ENCODE measurements at places on chromosomes 5 and 9.
A peak's percentile ranks its signal among the peaks of the same experiment; 100 is the strongest.

DNA sequence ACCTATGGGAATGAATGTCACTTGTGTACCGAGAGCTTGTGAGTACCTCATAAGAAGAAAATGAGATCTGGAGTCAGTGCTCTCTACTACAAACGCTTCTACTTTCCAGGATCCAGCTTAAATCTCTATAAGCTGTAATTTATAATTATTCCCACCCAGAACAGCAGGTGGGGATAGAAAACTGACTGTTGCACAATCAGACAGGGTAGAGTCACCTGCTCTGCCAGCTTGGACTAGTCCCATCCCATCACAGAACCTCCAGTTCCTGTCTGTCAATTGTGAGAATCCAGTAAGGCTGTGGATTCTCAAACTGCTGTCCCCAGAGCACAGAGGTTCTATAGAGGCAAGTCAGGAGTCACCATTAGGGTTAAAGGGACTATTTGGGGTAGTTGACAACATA, 2.0 kb downstream of the SPINK7 start:
- DNase-seq: no peak

GRCh38 chr5:53027913-53028312, 38.8 kb downstream of the ITGA2 start:
- no peak for DNase-seq

DNA sequence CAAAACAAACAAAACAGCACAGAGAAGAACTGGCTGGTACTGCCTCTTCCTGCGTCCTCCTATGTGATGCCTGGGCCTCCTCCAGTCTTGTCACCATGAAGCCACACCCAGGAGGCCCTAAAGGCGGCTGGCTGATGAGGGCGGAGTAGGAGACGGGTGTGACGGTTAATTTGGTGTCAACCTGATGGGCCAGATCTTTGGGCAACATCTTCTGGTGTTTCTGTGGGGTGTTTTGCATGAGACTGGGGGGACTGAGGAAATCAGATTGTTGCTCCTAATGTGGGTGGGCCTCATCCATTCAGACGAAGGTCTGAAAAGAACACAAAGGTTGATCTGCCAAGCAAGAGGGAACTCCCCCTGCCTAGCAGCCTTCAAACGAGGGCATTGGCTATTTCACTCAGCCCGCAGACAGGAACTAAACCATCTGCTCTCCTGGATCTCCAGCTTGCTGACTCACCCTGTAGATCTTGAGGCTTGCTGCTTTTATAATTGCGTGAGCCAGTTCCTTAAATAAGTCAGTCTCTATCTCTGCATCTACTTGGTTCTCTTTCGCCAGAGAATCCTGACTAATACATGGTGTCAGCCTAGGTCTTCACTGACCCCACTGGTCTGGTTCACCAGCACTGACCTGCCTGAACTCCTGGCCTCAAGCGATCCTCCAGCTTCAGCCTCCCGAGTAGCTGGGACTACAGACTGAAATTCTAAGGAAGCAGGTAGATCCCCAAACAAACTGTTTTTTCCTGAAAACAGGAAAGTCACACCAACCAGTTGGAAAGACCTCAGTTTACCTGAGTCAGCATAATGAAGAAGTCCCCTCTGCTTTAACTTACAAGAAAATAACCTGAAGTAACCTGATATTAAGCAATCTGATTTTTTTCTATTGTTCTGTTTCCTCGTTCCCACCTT, 12.8 kb upstream of the ZFP62 start:
- DNase-seq: peak; percentile 12

DNA sequence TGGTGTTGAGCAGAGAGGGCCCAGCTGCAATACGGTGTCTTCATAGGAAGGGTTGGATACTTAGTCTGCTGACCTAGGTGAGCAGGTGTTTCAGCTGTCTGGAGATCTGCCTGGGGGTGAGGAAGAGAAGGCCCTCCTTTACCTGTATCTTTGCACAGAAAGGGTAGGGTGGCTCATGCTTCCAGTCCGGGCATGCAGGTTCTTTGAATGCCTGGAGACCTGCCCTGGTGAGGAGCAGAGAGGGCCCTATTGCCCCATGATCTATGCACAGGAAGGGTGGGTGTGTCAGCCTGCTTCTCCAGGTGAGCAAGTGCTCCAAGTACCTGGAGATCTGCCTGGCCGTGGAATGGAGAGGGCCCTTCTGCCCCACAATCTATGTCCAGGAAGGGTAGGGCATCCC, 63.0 kb downstream of the FER start:
- no peak for DNase-seq

- no peak for DNase-seq
These were observed 939 bp downstream of the GOLGA1 start for GRCh38 chr9:124939944-124940343.

- no peak for DNase-seq
These were observed 96.2 kb downstream of the TSSK1B start for GRCh38 chr5:113338628-113339027.

GRCh38 chr5:1187234-1187949, 14.0 kb upstream of the SLC6A19 start:
- DNase-seq: no peak

DNA sequence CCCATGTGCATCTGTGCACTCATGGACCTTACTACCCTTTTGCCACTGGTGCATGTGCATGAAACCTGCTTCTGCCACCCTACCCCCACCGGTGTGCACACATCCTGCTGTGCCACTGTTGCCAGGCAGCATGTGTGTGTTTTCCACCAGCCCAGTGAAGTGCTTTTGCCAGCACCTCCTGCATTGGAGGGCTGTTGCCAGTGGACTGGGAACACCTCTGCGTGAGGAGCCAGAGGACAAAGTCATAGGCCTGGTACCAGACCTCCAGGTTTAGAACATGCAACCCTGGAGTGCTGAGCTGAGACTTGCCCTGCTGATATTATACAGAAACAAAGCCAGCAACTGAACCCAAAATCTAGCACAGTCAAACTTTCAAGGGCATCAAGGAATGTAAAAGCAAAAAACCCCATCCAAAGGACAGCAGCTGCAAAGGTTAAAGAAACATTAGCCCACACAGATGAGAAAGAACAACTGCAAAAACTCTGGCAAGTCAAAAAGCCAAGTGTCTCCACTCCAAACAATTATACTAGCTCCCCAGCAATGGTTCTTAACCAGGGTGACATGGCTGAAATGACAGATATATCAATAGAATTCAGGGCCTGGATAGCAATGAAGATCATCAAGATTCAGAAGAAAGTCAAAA, 70.6 kb upstream of the PTPN3 start:
- DNase-seq: no peak

- DNase-seq: no peak
These were observed 736 bp upstream of the NKD2 start for GRCh38 chr5:1007681-1008450.

- no peak for DNase-seq
These were observed 186.8 kb downstream of the TTLL11 start for GRCh38 chr9:121906074-121906870.

- DNase-seq: no peak
These were observed 47.7 kb downstream of the EHMT1 start for GRCh38 chr9:137666513-137666822.

GRCh38 chr5:54722846-54723433, 205.4 kb downstream of the SNX18 start:
- no peak for DNase-seq

- no peak for DNase-seq
These were observed 26.2 kb upstream of the ACOT12 start for GRCh38 chr5:81420039-81420667.

DNA sequence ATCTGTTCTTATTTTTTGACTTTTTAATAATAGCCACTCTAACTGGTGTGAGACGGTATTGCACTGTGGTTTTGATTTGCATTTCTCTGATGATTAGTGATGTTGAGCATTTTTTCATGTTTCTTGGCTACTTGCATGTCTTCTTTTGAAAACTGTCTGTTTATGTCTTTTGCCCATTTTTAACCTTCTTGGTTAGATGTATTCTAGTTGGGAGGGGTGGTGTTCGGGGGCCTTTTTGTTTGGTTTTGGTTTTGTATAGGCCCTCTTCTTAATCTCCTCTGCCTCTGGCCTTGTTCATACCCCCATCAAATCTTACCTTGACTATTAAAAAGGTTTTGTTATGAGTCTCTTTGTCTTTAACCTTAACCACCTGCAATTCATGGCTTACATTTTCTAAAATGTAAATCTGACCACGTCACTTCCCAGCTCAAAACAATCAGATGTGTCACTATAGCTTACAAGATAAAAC, 107.8 kb upstream of the NR4A3 start:
- no peak for DNase-seq

GRCh38 chr5:36638056-36638455, 31.6 kb downstream of the SLC1A3 start:
- DNase-seq: no peak

- no peak for DNase-seq
These were observed 18.7 kb upstream of the WNT8A start for GRCh38 chr5:138065102-138065501.

DNA sequence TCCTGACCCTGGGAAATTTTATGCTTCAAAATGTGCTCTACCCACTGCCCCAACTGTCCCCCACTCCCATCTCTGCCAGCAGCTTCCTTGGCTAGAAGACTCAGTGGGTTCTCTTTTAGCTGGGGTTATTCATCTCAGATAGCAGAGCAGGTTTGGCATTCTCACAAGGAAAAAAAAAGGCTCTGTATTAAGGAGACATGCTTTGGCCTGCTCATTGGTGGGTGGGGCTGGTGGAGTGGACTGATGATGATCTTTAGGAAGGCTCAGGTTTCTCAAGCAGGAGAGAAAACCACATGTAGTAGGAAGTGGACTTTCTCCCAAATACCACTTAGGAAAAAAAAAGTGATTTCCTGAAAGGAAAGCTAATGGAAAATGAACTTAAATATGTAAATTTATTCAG, 279.2 kb upstream of the ZNF462 start:
- DNase-seq: no peak

All from CD4-positive, alpha-beta T cell treated with Interleukin-2 at 100 ng/mL for 4 hours (primary cell).